ENCODE measurements at places on chromosomes 4 and X. TPM values are rescaled to one million over a fixed set of nuclear protein-coding genes. Genes with fewer than 3 reads are reported as not detected.

DNA sequence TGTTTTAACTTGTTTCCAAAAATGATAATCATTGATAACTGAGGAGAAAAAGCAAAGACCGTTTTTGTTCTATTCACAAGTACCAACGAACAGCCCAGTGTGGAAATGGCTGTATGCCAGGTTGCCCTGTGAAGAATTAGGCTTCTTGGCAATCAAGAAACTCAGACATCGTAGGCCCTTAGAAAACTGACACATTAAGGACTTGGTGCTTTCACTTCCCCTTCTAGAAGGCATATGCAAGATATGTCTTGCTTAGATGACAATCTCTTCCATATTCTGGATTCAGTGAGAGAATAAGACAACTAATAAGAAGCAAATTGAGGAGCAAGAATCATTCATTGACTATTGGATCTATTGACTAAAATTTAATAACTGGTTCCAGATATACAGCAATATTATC lies 56.6 kb downstream of the ANAPC10 start:
- no peak for DNase-seq

- DNase-seq: no peak
These were observed 33.8 kb downstream of the FAM13A start for GRCh38 chr4:89023140-89023539.

Gene ARR3
- not detected for total RNA-seq

Gene TRMT2B
- 14.4 TPM for total RNA-seq

DNA sequence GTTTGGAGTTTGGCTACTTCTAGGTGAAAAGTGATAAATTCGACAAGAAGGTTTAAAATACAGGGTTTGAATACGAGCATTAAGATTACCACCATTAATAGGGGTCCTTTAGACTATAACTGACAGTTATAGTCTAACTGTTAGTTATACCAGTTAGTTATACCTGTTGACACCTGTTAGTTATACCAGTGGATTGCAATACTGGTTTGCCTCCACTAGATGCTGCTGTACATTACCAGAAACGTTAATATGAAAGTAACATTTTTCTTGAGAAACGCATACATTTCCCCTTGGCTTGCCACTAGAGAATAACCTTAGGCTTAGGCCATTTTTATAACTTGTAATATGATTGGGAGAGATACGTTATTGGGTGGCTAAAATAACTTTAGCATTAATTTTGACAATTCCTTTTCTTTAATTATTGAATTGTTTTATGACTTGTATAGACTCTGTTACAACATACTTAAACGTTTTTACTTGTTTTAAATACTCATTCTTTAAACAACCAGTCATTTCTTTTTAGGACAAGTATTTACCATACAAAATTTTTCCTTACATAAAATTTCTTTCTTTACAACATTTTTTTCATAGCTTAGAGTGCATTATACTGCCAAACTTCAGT lies 911.2 kb downstream of the FSTL5 start:
- no peak for DNase-seq

Gene RS1
- not detected for total RNA-seq

Gene SSX2B
- not detected for total RNA-seq

Gene OPHN1
- total RNA-seq: 2.8 TPM

Gene TLR7
- total RNA-seq: not detected

DNA sequence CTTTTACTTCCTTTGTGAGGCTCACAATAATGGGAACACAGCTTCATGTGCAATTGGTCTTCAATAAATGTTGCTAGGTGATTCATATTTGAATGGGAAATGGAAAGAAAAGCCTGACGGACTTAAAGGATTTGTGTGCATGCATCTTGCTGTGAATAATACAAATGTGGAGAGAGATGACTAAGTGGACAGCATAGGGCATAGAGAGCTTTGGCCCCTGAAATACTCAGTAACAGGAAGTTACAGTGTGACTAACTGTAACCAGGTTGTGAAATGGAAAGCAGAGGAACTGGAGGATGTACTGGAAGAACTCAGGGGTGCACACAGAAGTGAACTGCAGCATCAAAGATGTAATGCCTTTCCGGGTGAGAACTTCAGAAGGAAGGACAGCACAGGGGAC lies 206.7 kb downstream of the MGST2 start:
- DNase-seq: peak; percentile 77

Gene TMSB15A
- 26.6 TPM for total RNA-seq

- DNase-seq: no peak
These were observed 40.5 kb upstream of the BMP2K start for GRCh38 chr4:78735697-78736096.

Gene OCIAD1
- 165 TPM for total RNA-seq

Gene HERC6
- total RNA-seq: 2.4 TPM

DNA sequence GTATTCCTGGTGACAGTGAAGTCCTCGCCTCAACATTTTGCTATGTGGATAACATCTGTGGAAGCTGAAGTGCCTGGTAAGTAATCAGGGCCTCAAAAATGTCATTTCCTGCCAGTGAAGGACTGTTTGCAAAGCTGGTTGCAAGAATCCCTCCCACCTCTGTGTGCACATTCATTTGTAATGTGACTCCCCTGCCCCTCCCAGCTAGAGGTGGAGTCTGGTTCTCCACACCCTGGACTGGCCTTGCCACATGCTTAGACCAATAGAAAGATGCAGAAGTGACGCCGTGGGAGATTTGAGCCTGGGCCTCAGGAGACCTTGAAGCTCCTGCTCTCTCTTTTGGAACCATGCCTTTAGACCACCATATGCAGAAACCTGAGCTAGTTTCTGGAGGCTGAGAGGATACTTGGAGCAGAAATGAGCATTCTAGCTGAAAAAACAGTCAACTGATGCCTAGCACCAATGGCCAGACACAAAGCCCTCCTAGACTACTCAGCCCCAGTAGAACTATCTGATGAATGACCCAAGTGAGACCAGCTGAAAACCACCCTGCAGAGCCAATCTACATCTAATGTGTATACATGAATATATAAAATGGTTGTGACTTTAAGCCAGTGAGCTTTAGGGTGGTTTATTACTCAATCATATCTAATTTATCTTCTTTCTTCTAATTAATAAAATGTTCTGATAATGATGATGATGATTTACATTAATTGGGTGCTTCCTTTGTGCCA lies 47.8 kb upstream of the CRMP1 start:
- DNase-seq: no peak

All from epithelial cell of proximal tubule (primary cell).